ENCODE measurements at places on chromosomes 11 and 22.
A peak's percentile ranks its signal among the peaks of the same experiment; 100 is the strongest.

DNA sequence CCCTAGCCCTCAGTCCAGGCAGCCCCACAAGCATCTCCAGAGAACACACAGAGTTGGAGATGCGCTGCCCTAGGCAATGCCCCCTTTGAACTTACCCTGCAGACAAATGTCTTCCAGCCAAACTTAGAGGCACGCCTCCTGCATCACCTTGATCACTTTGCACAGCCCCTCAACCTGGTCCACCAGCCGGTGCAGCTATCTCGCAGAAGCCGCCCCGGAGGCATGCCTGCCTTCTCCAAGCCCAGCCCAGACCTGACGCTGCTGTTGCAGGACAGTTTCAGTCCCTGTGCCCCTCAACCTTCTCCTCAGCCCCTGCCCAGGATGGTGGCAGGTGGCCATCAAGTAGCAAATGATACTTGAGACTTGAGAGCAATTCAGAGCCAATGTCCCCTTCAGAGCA lies 16.7 kb upstream of the POU2AF1 start:
- DNase-seq: no peak

DNA sequence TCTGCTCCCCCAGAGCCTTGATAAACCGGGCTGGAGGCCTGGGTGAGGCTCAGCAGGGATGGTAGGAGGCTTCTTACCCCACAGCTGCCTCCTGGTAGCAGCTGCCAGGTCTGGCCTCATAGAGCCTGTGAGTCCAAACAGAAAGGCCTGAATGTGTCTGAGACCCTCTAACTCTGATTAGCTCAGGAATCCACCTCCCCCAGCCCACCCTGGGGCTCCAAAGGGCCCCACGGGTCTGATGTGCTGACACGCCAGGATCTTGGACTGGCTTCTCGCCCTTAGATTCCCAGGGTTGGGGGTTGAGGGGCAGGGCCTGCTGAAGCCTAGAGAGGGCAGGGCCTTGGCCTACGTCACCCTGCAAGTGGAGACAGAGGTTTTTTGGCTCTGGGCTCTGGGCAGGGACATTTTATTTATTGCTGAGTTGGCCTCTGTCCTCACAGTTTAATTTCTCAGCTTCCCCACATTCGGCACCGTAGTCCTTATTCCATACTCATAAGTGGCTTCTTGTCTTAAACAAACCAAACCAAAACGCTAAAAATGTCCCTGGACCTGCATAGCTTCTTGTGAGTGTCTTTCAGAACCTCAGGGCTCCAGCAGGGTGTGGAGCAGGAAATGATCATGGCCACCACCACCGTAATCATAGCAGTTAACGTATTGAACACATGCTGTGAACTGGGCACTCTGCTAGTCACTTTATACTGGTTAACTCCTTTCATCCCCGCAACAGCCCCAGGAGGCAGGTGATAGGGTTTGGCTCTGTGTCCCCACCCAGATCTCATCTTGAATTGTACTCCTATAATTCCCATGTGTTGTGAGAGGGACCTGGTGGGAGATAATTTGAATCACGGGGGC lies 25.1 kb downstream of the KIAA1671 start:
- DNase-seq: no peak

- no peak for DNase-seq
Observed at GRCh38 chr11:111097191-111097590, 148.3 kb upstream of the POU2AF2 start.

DNA sequence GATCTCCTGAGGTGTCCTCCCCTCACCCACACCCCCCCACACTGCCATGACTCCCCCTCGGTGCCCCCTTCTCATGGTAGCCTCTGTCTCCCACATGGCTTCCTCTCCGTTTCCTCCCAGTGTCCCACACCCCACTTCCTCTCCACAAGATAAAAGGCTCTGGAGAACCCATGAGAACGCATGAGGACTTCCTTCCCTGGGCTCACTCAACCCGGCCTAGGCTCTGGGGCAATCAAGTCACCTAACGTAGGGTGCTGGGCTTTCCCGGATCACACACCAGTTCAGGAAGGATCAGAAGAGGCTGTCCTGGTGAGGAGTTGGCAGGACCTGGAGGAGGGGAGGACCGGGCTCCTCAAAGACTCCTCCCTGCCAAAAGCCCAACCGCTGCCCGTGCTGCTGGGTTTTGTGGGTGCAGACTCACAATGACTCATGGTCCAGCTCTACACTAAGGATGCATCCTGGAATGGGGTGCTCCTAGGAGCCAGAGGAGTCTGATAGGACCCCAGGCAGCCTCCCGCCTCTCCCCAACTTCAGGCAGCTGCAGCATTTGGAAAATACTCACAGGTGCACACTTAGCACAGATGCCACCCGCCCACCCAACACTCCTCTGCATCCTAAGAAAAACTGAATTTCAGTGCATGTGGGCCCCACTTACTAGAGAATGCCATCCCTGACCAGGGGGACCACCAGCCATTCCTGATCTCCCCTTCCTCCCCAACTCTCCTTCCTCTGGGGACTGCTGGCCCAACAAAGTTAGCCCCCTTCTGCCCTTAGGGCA lies 21.0 kb downstream of the SLC22A12 start:
- DNase-seq: no peak

DNA sequence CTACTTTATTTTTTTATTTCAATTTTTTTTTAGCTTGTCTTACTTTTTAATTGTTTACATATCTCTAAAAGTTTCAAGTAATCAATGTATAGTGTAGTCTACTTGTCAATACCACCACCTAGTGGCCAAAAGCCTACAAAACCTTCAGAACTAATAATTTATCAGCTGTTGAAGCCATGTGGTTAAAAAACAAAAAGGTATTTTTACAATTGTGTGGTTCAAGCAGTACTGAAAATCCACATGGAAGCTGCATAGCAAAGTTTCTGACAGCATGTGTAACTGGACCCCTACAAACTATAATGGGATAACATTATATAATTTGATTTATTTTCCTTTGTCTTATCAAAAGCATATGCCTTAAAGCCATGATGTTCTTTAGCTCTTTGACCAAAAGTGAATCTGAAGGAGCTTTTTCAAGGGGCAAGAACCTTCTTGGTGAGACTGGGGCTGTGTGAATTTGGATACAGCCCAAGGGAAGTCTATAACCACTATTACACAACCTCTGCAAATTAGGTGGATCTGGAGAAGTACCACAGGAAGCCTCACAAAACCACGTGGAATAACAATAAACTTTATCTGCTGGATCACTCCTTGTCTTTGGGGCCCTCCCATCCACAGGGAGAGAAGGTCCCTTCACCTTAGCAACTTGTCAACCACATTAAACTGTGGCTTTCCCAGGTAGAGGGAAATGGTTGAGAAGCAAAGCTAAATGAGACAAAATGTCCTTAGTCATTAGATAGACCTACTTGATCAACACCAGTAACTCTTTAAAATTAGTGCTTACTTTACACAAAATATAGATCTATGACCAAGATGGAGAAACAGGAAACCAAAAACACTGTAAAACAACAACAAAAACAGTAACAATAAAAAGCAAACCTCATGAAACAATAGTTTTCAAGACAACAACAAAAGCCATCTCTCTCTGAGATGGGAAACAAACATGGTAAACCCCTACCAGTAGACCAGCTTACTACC lies 9.9 kb downstream of the NARS2 start:
- no peak for DNase-seq

- no peak for DNase-seq
Observed at GRCh38 chr11:95084509-95084908, 5.1 kb upstream of the ENDOD1 start.

DNA sequence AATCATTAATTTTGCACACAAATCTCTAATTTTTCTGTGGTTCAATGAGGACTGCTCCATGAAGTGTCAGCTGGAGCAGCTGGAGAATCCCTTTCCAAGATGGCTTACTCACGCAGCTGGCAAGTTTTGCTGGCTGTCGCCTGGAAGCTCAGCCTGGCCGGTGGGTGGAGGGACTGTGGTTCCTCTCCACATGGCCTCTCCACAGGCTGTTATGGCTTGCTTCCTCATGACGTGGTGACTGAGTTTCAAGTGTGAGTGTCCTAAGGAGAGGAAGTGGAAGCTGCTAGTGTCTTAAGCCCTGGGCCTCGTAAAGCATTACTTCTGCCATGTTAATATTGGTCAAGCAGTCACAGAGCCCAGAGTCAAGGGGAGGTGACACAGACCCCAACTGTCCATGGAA lies 14.0 kb upstream of the NRIP3 start:
- no peak for DNase-seq

DNA sequence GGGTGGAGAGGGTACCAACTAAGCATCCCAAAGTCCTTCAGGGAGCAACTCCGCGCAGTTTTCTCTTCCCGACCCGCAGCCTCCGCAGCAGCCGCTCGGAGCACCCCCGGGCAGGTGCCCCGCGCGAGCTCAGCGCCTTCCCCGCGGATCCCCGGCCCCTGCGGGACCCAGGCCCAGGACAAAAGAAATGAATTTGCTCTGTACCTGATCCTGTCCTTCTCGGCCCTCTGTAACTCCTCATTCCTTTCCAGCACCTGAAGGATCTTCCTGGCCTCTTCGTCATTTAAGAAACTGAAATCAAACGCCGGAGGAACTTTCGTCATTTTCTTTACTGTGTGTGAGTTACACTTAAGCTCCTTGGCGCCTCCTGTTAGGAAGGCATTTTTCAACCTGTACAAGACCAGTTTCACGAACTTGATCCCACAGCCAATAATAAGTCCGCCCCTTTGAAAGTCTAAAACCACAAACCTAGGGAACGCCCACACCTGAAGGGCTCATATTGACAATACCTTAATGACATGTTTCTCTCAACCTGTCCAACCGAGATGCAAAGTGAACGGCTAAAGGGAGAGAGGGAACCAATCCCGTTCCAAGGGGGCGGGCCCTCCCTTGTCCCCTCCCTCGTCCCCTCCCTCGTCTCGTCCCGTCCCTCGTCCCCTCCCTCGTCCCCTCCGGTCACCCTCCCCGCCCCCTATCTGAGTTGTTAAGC lies at the start of gene EXPH5:
Gene EXPH5 (minus strand): TSS at position 555 of the 709 bp plus-strand sequence. CDS start 232 bp downstream, at position 323.
- peak; percentile 72 for DNase-seq

DNA sequence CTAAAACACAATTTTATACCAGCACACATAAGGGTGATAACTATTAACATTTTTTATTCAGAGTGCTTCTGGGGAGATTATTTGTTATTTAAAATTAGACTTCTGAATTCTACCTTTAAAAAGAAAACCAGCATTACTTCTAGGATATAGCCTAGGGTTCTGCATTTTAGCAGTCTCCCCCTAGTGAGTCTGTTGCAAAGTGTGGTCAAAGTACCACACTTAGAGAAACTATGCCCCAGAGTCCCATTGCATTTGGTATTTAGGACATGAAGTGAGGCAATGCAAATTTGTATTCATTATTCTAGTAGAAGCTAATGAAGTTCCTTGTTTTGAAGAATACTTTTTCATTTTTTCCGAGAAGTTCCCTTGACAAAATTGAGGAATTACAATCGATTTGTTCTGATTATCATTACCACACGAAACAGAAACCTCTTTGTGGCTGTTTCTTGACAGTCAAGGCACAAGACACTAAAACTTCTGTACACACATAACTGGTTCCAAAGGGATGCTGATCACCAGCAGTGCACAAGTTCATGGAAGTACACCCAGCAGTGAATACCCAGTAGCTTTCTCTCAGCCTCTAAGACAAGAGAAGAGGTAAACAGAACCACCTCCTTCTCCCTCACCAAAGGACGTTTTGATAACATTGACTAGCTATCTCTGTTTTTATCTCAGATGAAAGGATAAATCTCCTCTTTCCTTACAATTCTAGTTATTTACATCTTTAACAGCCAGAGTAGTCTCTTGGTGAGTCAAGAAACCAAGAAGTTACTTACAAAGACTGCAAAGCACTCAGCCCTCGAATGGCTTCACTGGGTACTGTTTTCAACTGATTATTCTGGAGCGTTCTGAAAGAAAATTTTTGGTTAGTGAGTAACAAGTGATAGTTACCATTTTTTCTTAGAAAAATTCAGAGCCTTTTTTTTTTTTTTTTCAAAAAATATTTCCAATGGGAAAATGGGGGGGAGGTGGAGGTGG lies 27.6 kb upstream of the CCDC34 start:
- DNase-seq: no peak

DNA sequence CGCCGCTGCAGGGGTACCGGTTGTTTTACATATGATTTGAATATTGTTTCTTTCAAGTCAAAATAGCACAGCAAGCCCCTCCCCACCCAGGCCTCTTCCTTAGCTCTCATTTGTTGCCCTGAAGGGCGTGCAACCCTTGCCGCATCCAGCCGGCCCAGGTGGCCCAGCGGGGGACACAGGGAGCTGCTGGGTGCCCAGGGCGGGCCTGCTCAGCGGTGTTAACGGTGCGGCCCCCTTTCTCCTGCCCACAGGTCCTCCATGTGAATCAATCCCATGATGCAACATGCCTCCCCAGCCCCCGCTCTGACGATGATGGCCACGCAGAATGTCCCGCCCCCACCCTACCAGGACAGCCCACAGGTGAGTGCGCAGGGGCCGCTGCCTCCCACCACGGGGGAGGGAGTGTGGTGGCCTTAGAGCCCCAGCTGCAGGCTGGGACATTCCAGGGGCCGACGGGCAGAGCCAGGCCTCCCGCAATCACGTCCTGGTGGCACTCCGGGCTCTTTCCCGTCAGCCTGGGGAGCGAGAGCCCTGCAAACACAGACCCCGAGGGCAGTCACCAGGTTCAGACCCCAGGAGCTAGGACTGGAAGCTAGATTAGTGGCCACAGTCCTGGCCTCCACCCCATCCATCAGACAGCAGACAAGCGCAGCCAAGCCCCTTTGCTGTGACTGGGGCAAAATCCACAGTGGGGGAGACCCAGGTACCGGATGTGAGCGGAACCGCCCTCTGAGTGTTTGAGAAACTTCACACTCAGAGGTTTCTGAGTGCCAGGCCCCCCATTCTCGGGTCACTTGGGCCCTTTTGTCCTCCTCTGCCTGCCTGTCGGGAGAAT lies 144.8 kb downstream of the FEZ1 start:
- no peak for DNase-seq

GRCh38 chr11:4048340-4048739 lies 46.3 kb upstream of the RRM1 start:
- no peak for DNase-seq

DNA sequence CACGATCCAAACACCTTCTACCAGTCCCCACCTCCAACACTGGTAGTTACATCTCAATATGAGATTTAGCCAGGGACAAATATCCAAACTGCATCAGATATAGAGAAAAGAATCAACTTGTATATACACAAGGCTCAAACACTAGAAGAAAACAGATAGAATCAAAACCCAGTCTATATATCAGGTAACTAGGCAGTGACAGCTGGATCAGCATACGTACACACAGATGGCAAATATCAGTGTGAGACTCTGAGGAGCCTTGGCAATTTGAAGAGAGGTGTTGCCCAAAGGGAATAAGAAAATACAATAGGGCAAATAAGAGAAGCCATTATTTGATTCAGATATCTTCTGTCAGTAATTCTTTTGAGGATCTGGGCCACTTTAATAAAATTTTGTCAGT lies 951.3 kb upstream of the CHORDC1 start:
- DNase-seq: no peak

- no peak for DNase-seq
Observed at GRCh38 chr22:49966774-49967705, 6.5 kb downstream of the PIM3 start.

DNA sequence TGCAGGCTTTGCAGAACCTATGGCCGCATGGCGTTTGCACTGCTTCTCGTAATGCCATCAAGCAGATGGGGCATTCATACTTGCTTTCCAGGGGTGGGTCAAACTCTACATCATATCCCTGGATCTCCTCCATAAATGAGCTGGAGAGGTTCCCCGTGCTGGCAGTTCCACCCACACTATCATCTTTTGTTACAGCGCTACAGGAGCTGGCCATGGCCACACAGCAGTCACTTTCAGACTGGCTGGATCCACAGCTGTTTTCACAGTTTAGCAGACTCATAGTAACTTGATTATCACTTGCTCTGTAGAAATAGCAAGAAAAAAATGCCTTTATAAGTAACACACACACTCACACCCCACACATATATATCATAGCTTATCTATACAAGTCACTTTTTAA lies 8.8 kb downstream of the TRAF6 start:
- no peak for DNase-seq
